ENCODE measurements at places on chromosomes 1 and 21.

- DNase-seq = no peak
These were observed 125.5 kb downstream of the PGBD5 start for GRCh38 chr1:230300322-230301301.

DNA sequence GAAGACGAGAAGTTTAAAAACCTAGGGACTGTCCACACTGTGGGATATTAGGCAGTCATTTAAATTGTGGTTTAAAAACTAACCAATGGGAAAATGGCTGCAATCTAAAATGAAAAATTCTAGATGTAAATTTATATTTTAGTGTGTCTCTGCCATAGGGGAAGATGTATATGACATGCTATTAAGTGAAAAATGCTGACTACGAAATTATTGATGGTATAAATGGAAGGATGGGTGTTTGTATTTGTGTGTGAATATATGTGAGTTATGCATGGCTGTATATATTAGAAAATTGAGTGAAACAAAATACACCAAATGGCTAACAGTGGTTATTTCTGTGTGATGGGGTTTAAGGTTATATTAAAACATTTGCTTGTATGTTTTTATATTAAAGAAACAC is 260.7 kb downstream of the AJAP1 start:
- DNase-seq = no peak

- DNase-seq = no peak
These were observed 32.2 kb downstream of the TMED5 start for GRCh38 chr1:93148001-93148400.

- no peak for DNase-seq
These were observed 345.1 kb downstream of the RYR2 start for GRCh38 chr1:237387144-237387505.
